ENCODE measurements at places on chromosomes 6 and 20. TPM values are rescaled to one million over a fixed set of nuclear protein-coding genes. Genes with fewer than 3 reads are reported as not detected.

The MAP7 gene
- total RNA-seq: 28.3 TPM

The CD24 gene
- 371 TPM for total RNA-seq

The TFAP2D gene
- not detected for total RNA-seq

DNA sequence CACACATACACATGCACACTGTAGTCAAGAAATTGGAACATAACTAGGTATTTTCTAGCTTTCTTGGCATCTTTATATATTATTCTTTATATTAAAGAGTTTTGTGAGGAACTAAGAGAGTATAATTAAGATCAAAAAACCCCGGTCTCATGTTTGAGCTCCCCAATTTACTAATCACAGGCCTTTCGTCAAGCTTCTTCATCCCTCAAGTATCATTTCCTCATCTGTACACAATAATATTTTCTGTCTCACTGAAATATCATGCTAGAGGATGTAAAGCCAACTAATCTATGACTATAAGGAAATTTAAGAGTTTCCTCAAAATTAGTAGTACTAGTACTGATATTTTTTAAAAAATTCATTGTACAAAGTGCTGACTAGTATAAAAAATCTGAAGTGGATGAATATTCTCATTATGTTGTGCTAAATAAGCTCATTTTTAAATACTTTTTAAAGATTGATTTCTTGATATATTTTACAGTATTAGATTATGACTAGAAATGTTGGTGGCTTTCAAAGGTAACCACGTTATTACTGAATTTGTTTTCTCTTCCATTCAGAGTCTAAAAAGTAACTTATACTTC lies 28.0 kb downstream of the PEX3 start:
- DNase-seq: no peak
- peaks cover 6% of the 10 kb centered on the region for H3K36me3 ChIP-seq

- DNase-seq: peak; percentile 44
- H3K36me3 ChIP-seq: peaks cover 10% of the 10 kb centered on the region
- peak overlapping the region; percentile 68 for H3K4me3 ChIP-seq
- H3K27me3 ChIP-seq: no peaks in the 10 kb centered on the region
These were observed 575 bp upstream of the MICAL1 start for GRCh38 chr6:109456111-109456583.

DNA sequence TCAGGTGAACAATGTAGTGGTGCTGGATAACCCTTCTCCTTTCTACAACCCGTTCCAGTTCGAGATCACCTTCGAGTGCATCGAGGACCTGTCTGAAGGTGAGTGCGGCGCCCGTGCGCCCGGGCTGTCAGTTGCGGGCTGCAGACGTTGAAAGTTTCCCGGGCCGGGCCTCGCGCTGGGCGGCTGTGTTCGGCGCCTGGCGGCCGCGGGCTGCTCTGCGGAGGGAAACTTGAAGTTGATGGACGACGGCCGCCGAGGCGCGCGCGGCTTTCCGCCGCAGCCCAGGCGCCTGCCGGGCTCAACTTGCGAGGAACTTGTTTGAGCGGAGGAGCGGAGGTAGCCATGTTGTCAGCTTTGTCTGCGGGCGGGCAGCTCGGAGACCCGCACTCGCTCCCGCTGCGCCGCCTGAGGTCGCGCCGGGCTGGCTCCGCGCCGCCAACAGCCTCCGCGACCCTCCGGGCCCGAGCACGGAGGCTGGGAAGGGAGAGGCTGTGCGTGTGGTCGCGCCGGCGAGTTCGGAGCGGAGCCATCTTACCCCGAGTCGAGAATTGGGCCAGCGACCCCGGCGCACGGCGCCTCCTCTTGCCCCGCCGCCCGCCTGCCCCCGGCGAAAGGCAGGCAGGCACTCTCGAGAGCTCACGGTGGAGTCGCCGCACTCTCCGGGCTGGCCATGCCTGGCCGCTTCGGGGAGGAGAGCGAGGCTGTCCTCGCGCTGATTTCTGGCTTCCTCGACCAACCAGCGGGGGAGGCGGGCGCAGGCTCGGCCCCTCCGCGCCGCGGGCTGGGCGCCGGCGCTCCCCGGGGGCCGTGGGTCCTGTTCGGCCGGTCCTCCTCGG lies 691 bp downstream of the ASF1A start:
- no peaks in the 10 kb centered on the region for H3K36me3 ChIP-seq
- no peaks in the 10 kb centered on the region for H3K27me3 ChIP-seq
- peak overlapping the region; percentile 95 for H3K27ac ChIP-seq
- peak overlapping the region; percentile 89 for H3K4me3 ChIP-seq
- peak; percentile 65 for DNase-seq

DNA sequence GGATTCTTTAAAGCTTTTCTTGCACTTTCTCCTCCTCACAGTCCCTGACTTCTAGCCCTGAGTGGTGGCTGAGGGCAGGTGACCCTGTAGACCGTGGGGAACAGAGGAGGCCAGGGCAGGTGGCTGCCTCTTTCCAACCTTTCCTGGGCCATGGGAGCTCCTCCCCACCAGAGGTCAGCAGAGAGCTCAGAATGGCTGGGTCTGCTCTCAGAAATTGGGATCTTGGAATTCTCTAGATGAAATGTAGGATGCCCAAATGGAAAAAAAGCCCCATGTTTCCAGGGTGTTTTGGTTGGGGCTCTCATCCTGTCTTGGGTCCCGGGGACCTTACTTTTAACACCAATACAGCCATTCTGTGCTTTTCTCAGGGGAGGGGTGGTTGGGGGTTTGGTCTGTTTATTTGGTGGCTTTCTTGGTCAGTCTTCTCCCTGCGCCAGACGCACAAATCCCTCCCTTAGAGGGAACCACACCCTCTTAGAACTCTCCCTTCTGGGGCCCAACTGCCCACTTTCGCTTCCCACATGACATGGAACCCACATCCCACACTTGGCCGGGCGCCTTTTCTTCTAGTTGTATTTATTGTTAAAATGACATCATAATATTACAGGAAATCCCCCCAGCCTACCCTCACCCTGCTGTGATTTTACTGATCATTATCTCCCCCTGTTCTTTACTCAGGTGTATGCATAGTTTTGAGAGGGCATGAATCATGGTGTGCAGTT lies 17.9 kb downstream of the GNAS start:
- no peak overlapping the region for H3K27ac ChIP-seq
- no peak overlapping the region for H3K4me3 ChIP-seq
- H3K27me3 ChIP-seq: no peaks in the 10 kb centered on the region
- DNase-seq: peak; percentile 89
- H3K36me3 ChIP-seq: no peaks in the 10 kb centered on the region

- peaks cover 8% of the 10 kb centered on the region for H3K27me3 ChIP-seq
- no peak overlapping the region for H3K4me3 ChIP-seq
- H3K36me3 ChIP-seq: no peaks in the 10 kb centered on the region
- H3K27ac ChIP-seq: no peak overlapping the region
These were observed 39.8 kb downstream of the GPR6 start for GRCh38 chr6:110017946-110018345.

DNA sequence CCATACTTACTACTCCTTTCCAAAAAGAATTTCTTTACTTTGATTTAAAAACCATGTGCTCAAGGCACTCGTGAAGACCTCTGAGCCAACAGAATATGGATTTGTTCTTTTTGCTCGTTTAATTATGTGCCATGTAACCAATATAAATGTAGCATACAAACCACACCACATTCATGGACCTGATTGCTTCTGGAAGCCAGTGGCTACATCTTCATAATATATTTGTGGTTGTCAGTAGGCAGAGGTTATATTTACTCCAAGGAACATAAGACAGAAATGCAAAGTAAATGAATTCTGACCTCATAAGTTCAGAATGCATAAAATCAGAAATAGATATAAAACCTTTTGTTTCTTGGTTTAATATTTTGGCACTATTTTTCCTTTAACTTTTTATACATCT lies 373.0 kb downstream of the HDGFL1 start:
- no peaks in the 10 kb centered on the region for H3K36me3 ChIP-seq
- H3K4me1 ChIP-seq: no peaks in the 10 kb centered on the region
- no peaks in the 10 kb centered on the region for H3K27me3 ChIP-seq
- DNase-seq: no peak
- H3K27ac ChIP-seq: no peak overlapping the region

GRCh38 chr20:56001890-56002289 lies 3.4 kb downstream of the CBLN4 start:
- DNase-seq: no peak
- H3K36me3 ChIP-seq: no peaks in the 10 kb centered on the region
- H3K4me1 ChIP-seq: peaks cover 34% of the 10 kb centered on the region
- H3K27ac ChIP-seq: no peak overlapping the region
- H3K4me3 ChIP-seq: no peak overlapping the region
- peaks cover 53% of the 10 kb centered on the region for H3K27me3 ChIP-seq

GRCh38 chr6:13400772-13401171 lies 72.4 kb upstream of the TBC1D7 start:
- no peaks in the 10 kb centered on the region for H3K36me3 ChIP-seq
- H3K4me3 ChIP-seq: no peak overlapping the region
- H3K4me1 ChIP-seq: peaks cover 21% of the 10 kb centered on the region
- no peak overlapping the region for H3K27ac ChIP-seq
- no peak for DNase-seq

Data from stomach (tissue), 19 donors.